ENCODE measurements at places on chromosomes 6 and 20.

DNA sequence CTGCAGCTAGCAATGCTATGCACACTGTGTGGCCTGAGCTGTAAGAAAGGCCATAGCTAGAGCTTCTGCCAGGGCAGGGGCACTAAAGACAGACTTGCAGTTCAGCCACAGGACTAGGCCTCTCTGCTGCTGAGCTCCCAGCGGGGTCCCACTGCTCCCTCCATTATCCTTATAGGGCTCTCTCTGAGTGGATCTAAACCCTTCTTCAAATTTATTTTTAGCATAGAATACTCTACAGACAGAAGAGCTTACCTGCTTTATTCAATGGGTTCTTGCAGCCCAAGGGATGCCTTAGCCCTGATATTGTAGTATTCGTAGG lies 100.9 kb upstream of the MLN start:
- no peak for DNase-seq

DNA sequence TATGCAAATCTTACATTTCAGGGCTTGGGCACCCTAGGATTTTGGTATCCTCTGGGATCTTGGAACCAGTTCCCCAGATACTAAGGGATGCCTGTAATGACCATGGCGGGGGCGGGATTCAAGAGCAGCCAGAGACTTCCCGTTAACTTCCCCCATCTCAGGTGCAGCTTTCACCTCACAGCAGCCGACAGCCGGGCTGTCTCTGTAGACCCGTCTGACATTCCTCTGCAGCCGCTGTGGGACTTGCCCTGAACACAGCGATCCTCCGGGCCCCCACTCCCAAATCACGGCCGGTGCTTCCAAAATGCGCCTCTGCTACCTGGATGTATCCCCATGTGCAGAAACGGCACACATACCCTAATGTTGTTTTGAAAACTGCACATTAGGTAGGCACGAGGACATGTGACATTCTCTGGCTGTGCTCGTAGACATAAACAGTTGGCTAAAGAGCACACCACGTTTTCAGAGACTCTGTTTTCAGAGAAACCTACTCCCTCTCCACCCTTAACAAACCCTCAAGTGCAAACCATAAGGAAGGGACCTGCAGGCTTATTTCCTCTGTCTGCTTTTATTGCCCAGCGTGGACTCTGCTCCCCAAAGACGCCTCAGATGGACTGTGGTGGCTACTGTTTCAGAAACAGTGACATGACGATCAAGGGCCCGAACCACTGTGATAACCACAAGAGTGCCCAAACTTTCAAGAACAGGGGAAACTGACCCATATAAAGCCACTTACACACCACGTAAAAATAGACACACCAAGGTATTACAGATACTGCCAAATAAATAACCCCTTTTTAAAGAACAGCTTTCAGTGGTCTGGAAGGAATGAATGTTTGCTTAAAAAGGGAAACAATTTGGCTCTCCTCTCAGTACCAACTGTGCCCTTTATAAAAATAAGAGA lies 72.9 kb upstream of the FOXC1 start:
- no peak for DNase-seq

- DNase-seq: no peak
Measured at GRCh38 chr6:62202078-62202477, 83.9 kb downstream of the KHDRBS2 start.

GRCh38 chr6:52904562-52905279 lies 4.8 kb downstream of the GSTA3 start:
- DNase-seq: no peak

GRCh38 chr6:61809004-61809595 lies 476.9 kb downstream of the KHDRBS2 start:
- no peak for DNase-seq

- DNase-seq: no peak
Measured at GRCh38 chr20:1468117-1468624, 1.5 kb upstream of the NSFL1C start.

GRCh38 chr6:138588805-138589434 lies 89.6 kb upstream of the NHSL1 start:
- DNase-seq: no peak

DNA sequence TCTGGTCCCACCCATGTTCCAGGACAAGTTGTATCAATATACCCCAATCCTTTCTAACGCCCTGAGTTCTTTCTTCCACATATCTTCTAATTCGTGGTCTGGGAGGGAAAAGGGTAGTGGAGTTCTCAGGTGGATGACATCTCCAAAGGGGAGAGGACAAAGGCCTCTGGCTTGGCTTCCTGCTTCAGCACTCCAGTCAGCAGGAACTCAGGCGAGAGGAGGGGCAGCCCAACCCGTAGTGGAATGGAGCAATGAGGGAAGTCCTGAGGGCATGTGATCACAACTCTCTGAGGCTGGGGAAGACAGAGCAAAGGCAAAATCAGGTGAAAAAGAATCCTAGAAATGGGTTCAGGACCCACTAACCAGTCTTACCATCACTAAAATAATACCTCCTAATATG lies 9.6 kb upstream of the NRM start:
- no peak for DNase-seq

GRCh38 chr20:1391640-1392442 lies 1.0 kb downstream of the FKBP1A start:
- DNase-seq: no peak

- DNase-seq: no peak
Measured at GRCh38 chr6:35021004-35021403, 120.1 kb downstream of the TCP11 start.

- no peak for DNase-seq
Measured at GRCh38 chr20:23366384-23366783, 4.4 kb downstream of the GZF1 start.

DNA sequence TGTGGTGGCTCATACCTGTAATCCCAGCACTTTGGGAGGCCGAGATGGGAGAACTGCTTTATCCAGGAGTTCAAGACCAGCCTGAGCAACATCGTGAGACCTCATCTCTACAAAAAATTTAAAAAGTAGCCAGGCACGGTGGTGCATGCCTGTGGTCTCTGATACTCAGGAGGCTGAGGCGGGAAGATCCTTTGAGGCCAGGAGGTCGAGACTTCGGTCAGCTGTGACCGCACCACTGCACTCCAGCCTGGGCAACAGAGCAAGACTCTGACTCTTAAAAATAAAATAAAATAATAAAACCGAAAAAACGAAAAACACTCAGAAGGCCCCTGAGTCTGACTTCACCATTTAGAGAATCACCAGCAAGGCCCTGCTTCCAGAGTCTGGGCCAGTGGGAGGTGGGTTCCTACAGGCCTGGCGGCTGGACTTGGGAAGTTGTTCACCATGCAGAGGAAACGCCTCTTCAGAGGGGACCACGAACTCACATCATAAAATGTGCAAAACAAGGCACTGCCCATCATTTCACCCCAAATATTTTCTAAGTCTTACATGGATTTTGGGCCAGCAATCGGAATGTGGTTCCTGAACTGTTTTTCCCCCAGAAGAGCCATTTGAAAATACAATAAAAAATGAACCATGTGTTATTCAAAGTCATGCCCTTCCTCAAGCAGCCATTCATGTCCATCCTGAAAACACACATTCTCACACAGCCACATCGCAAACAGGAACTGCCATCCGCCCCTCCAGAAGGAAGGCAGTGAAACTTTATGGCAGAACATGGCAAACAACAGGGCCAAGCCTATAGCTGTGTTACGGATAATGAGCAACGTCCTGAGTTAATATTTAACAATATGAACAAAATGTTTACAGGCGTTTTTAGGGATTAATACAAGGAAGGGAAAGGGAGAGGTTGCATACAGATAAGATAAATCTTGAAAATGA lies 57.8 kb downstream of the SLC22A23 start:
- DNase-seq: no peak

DNA sequence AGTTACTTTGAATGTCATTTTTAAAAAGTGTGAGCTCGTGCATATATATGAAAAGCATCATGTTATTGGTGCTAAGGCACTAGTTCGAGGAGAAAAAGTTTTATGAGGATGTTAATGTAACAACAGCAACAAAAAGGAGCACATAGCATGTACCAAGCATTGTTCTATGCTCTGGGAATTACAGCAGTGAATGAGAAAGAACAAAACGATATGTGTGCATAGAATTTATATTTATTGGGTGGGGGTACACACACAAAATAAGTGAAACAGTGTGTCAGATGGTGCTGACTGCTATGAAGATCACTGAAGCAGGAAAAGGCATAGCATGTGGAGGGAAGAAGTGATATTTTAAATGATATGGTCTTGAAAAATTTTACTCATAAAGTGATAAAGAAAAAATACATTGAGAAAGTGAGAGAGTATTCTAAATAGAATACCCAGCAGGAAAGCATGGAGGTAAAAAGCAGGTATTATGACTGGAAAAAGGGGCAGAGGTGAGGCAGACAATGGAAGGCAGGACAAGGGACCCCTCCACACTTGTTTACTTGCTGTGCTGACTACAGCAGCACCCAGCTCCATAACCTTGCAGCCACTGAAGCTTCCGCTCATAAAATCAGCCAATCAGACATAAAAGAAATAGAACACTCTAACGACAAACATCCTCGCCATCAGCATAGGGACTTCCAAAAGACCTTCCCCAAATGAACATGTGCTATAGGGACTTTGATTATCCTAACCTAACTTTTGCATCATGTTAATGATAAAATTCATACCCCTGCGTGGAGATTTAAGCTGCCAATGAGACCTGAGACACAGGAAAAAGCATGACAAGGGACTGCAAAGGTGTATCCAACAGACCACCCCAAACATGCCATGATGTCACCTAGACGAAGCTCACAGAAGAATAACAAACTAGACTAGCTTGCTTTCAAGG lies 119.9 kb downstream of the HFE start:
- no peak for DNase-seq

GRCh38 chr6:1091900-1092299 lies 220.0 kb upstream of the FOXQ1 start:
- no peak for DNase-seq

Data from right renal cortex interstitium (tissue), 3 donors.